Right atrium auricular region (tissue), 2 donors: ENCODE measurements at places on chromosomes 12 and 14.

GRCh38 chr12:76329159-76329558, 19.1 kb downstream of the BBS10 start:
- no peak for DNase-seq

DNA sequence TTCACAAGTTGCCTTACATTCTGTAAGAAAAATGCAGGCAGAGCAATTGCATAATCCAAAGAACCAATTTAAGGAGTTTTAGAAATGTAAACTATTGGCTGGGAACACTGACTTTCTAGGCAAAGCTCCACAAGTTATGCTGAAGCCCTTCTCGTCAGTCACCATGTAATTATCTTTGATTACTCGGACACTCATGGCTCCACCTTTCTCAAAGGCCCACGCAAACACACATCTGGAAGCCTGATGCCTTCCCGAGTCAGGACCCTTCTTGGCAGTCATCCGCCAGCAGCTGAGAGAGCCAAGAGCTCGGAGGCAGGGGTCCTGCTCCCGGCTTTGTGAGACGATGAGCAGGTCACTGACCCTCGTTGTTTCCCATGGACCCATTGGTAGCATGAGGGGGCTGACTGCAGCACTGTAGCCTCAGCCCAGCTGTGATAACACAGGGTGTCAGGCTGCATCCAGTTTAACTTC, 202.2 kb downstream of the TMEM132D start:
- no peak for DNase-seq

DNA sequence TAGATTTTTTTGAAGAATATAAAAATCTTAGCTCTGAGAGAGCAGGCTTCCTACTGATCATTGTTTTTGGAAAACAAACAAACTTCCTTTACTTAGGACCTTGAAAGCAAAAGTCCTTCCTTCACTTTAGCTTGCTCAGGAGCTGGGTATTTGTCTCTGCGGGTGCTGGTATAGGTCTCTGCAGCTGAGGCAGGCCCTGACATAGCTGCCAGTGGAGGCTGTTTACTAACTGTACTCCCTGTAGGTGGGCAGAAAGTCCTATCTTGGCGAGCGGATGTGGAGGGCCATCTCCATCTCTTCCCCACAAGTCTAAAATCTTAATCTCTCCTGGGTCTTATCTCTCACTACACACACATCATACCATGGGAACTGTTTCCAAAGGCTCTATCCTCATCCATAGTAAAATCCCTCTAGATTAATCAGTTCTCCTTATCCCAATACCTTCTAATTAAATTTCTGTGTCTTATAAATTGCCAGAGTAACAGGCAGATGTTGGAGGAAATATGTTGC, 4.1 kb upstream of the MIA2 start:
- DNase-seq = no peak

- no peak for DNase-seq
Observed at GRCh38 chr12:29320295-29321085, 60.5 kb downstream of the ERGIC2 start.
